ENCODE measurements at places on chromosomes 1 and 21.

GRCh38 chr1:165884009-165884689 is 56.7 kb downstream of the UCK2 start:
- DNase-seq = no peak

DNA sequence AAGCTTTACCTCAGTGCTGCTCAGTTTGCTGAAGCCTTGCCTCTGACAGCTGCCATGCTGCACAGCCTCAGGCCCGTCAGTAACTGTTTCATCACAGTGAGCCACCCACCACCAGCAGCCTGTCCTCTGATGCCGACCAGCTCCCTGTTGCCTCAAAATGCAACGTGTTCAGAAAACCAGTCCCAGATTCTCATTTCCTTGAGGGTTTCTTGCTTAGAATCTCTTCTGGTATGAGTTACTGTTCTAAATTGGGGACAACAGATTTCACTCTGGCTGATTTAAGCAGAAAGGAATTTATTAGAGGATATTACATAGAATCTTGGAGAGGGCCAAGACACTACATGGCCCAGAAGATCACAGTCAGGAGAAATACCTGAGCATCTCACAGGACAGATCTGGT is 11.0 kb downstream of the UBL4B start:
- DNase-seq = no peak

GRCh38 chr1:40338745-40339419 is 21.8 kb upstream of the COL9A2 start:
- DNase-seq = peak; percentile 94

DNA sequence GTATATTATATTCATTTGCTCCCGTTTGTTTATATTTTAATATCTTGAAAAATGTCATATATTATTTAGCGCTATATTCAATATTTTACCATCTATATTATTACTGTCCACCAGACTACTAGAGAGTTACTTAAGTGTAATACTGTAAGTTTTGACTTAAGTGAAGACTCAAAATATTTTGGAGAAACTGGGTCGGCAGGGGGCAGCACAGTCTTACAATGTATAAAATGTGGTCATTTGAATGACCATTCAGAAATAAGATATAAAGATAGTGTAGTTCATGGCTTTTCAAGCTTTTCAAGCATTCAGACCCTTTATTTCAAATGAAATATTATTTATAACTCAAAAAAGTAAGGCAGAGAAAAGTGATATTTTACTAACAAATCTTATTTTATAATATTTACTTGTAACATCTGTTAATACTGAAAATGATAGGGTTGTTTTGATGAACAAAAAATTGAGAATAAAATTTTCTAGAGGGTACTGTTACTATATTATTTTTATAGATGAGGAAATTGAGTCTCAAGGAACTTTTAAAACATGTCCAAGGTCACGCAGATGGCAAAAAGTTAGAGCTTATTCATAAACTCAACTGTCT is 89.0 kb upstream of the SERTAD4 start:
- peak; percentile 42 for DNase-seq

DNA sequence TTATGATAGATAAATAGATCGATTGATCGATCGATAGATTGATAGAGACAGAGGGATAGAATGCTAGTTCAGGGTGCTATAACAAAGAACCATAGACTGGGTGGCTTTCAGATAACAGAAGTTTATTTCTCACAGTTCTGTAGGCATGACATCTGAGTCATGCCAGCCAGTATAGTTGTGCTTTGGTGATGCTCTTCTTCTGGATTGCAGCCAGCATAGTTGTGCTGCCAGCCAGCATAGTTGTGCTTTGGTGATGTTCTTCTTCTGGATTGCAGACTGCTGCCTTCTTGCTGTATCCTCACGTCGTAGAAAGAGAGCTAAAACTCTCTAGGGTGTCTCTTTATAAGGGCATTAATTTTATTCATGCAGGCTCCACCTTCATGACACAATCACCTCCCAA is 860.8 kb downstream of the BRINP3 start:
- DNase-seq = no peak

DNA sequence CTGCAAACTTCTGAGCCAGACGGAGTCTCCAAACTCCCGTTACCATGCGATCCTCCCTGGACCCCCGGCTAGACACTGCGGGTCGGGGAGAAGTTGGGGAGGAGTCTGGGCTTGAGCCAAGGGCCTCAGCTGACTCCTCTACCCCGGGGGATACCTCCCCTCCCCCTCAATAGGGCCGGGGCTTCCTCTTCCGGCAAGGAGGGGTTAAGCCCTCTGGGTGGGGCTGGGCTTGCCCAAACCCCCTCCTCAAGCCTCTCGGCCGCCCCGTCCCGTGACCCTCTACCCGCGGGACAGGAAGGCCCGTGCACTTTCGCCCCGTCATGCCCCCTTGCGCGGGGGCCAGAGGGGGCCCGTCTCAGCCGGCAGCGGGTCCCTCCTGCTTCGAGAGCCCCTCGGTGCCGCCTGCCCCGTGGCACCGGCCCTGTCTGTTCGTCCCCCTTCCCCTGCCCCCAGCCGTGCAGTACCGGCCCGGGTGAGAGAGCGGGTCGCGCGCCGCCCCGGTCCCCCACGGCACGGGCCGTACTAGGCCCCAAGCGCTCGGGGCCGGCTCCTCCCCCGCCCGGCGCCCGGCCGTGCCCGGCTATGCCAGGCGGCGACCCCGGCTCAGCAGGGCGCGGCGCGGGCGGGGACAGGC is 652 bp downstream of the ARL8A start:
- peak; percentile 34 for DNase-seq

DNA sequence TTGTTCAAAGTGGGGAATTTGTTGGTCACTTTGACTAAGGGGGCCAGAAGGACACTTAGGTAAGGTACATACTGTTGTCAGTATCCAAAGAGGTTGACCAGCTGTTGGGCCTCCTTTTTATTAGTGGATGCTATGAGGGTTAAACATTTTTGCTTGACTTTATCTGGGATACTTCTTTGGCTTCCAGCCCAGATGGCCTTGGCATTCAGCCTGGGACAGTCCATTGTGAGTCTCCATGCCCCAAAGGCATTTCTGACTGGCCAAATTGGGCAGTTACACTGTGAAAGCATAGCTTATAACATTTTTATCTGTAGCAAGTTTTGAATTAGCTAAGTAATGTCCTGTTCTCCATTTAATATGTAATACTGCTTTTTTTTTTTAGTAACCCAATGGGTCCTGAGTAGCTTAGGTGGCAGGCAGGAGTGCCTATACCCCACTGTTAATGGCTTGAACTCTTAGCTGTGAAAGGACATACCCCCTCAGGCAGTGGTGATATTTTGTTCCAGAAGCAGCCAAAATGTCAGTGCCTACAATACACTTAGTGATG is 35.4 kb upstream of the CD1D start:
- no peak for DNase-seq

DNA sequence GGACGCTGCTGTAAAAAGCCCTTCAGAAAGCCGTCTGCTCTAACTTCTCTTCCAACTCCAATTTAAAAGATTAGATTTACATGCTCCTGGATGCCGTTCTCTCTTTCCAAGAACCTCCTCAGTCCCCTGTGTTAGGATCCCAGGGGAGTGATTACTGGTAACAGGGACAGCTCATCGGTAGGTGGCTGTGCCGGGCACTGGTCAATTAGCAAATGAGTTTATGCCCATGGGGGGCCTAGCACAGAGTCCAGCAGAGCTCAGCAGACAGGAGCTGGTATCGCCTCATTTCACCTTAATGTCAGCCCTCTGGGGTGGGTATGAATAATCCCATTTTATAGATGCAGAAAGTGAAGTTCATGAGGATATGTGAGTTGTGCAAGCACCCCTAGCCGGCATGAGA is 191.9 kb downstream of the GRIK3 start:
- no peak for DNase-seq

DNA sequence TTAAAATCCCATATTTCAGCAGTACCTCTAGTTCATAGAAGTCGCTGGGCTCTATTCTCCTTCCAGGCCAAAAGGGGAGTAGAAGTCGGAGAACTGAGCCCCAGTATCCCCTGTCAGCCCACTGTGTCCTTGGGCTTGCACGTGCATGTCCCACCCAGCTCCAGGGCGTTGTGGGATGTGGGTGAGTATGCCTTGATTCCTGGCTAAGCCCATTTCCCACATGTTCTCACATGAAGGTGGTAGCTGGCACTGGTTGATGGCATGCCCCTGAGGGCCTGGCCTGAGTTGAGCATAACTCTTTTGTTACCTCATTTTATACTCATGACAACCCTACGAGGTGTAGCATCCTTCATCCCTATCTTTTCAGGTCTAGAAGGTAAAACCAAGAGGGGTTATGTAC is 8.0 kb downstream of the SLC6A17 start:
- no peak for DNase-seq

GRCh38 chr1:87508247-87508787 is 179.6 kb downstream of the LMO4 start:
- no peak for DNase-seq

GRCh38 chr1:51289676-51290488 is 40.5 kb downstream of the TTC39A start:
- no peak for DNase-seq

- DNase-seq = no peak
These were observed 19.6 kb upstream of the ERO1B start for GRCh38 chr1:236301080-236301957.

DNA sequence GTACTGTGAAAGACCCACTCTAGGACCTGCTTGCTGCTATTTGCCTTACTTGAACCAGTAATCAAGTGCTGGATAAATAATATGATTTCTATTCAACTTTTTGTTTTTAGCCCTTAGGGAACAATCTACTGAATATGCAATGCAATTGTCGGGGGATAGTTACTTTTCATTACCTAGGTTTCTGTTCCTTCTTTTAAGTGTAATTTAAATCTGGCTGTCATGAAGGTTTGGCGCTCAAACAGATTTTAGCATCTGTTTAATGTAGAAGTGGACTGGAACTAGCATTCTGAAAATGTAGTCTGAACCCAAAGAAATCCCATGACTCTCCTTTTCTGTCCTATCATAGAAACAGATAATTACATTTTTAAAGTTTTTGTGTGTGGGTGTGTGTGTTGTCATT is 4.8 kb downstream of the MGST3 start:
- DNase-seq = no peak

GRCh38 chr1:2374252-2375155 is 16.9 kb downstream of the MORN1 start:
- DNase-seq = no peak

DNA sequence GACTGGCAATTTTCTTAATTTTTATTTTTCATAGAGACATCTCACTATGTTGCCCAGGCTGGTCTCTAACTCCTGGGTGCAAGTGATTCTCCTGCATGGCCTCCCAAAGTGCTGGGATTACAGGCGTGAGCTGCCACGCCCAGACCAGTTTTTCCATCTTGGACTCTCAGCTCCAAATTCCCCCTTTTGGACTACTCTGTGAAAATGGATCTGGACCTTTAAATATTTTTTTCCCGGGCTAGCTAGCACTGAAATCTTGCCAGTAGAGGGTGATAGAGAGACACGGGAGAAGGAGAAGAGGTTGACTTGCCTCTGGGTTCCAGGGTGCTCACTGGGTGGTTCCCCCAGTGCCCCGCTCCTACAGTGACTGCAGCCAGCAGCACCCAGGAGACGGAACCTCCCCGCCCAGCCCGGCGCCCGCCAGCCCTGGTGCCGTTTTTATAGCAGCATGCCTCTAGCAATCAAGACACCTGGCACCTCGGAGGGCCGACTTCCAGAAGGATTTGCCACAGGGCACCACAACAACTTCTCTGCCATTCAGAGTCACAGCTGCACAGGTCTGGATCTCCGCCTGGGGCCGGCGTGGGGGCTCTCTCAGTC is 34.7 kb upstream of the SCCPDH start:
- DNase-seq = peak; percentile 51

DNA sequence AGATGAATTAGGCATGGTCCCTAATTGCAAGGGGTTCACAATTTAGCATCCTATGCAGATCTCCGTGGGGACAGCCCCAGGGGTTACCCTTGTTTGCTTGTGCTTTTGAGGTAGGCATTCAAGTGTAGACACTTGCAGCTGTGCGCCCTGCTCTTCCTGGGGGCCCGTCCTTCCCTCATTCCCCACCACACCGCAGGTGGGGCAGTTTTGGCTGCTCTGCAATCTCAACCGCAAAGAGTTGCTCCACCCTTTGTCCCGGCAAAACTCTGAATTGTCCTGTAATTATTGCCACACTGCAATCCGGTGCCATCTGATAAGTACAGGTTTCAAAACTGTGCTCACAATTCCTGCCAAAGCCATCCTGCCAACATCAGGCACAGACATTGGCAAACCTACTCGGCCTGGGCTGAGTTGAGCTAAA is 65.4 kb upstream of the LYST start:
- DNase-seq = no peak

DNA sequence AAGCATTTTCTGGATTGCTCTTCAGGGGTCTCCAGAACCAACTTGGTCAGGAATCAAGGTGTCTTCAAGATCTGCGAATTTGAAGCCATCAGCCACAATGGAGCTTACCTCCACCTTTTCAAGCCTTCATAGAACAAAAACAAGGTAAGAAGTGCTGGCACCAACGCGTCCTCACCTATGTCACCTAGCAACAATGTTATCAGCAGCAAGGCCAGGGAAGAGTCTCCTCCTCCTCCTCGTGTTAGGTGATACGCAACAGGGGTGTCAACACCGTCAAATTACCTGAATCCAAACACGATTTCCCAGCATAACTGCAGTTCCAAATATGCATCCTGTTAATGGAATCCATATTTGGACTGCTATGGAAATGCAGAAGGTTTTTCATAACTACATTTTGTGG is 4.1 kb upstream of the TIAM1 start:
- DNase-seq = no peak

- DNase-seq = peak; percentile 26
These were observed 151.2 kb downstream of the DMRTA2 start for GRCh38 chr1:50271968-50272578.

DNA sequence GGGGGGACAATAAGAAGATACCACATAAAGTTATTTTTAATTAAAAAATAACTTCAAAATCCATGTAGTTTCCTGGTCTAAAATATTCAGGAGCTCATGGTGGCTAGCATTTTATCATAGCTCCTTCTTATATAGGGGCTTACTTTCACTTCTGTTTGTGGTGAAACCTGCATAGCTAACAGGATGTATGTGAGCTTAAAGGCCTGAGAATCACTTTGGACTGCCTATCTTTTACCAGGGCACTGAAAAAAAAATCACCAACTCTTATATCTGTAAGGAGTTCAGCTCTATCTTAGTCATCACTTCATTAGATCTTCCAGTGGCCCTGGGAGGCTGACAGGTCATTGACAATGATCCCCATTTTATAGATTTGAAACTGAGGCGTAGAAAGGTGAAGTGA is 21.3 kb downstream of the UROD start:
- DNase-seq = no peak

DNA sequence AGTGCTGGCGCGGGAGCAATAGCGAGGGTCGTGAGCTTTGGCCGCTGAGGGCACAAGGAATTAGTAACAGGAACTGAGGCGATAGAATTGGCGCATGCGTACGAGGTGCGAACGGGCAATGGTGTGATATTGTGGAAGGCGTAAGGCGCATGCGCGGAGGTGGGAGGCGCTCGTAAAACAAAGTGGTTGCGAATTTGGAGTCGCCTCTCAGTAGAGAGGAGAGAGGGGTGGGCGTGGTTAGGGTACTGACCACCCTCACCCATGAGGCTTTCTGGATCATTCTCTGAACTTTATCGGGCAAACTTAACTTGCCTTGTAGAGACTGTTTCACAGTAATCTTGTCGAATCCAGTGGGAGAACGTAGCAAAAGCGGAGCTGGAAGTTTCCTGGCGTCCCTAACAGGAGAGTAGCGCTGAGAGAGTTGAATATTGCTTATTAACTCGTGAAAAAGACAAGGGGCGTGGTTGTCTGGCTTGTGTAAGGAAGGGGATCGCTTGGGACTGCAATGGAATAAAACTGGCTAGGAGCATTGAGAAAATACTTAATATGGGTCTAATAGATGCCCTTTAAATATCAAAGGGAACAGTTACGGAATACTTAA is 427 bp downstream of the CKS1B start:
- peak; percentile 94 for DNase-seq

GRCh38 chr1:53107570-53108322 is 34.7 kb downstream of the SLC1A7 start:
- no peak for DNase-seq

- DNase-seq = no peak
These were observed 40.9 kb downstream of the LGR6 start for GRCh38 chr1:202234331-202235002.
